ENCODE measurements at places on chromosomes 4 and X.
A peak's percentile ranks its signal among the peaks of the same experiment; 100 is the strongest.

- no peak for DNase-seq
Observed at GRCh38 chr4:101076032-101076431, 271.3 kb downstream of the PPP3CA start.

GRCh38 chr4:77636902-77637301 lies 31.3 kb downstream of the CXCL13 start:
- no peak for DNase-seq

GRCh38 chrX:126994032-126994600 lies 174.6 kb downstream of the PRR32 start:
- no peak for DNase-seq

- DNase-seq, result peak; percentile 26
Observed at GRCh38 chrX:118839334-118839958, 15.8 kb downstream of the ZCCHC12 start.

- no peak for DNase-seq
Observed at GRCh38 chr4:149746276-149746675, 69.4 kb downstream of the IQCM start.

DNA sequence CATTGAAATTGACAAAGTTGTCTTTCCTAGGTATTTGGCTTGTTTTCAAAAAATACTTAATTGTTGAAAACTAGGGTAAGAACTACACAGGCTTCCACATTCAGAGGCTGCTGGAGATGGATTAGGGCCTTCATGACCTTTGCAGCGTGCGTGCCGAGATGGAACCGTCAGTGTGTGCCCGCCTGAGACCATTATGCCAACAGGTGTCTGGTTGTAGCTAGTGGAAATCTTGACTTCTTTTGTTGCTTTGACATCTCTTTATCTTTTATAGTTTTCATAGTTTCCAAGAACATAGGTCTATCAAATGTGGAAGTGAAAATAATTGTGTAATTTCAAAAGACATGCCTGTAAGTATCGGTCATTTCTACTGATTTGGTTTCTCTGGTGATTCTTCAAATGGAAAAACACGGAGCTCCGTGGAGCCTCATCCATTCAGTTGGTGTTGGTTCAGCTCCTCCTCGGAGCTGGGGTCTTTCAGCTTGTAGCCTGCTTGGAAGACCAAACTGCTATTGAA lies 38.9 kb upstream of the CLCN4 start:
- DNase-seq, result no peak

DNA sequence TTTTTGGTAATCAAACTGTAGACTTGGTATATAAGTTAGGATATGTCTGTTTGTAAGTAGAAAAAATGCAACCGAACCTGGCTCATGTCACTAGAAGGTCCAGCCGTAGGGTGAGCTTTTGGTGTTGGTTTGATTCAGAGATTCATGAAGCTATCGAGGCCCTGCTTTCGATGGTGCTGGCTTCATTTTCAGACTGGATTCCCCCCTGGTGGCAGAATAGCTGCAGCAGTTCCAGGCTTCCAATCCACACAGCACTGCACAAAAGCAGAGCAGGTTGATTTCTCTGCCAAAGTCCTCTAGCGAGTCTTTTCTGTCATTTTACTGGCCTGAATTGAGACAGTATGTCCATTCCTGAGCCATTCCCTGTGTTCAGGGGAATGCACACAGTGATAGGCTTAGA lies 33.1 kb downstream of the PDK3 start:
- no peak for DNase-seq

GRCh38 chr4:165167650-165168049 lies 39.7 kb upstream of the KLHL2 start:
- no peak for DNase-seq

DNA sequence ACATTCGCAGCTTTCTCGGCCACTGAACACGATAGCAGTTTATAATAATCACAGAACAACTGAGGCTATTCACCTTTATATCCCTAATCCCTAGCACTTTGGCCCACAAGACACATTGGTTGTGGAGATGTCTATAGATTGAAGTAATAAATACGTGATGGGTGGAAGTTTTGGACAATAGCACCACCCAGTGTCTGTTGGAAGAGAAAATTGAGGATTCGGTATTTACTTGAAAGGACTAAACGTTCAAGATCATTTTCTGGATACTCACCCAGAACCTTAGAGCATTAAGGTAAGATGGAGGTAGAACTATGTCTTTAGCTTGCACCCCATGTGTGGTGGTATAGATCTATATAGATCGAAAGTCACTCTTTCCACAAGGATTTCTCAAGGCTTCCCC lies 787 bp upstream of the TMSB15A start:
- DNase-seq, result no peak

GRCh38 chrX:65871671-65872311 lies 168.1 kb downstream of the VSIG4 start:
- DNase-seq, result no peak

GRCh38 chr4:153476829-153477574 lies 10.8 kb downstream of the TMEM131L start:
- no peak for DNase-seq

GRCh38 chr4:76558396-76559235 lies 123.6 kb downstream of the SHROOM3 start:
- no peak for DNase-seq

- no peak for DNase-seq
Observed at GRCh38 chrX:50579955-50580354, 109.3 kb upstream of the DGKK start.

DNA sequence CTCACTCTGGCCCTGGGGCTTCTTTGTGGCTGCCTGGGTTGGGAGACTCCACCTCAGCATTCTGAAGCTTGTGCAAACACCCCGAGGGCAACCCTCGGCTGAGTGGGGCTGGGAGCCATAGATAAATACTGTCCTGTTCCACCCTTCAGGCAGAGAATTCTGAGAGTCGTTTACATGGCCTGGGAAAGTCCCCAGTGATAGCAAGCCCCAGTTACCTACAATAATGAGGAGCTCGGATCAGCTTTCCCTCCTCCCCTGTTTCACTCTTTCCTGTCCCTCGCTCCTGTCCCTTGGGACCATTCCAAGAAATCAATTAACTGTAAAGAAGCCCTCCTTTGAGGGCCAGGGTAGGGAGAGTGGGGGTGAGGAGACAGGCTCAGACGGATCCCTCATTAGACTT lies 31.6 kb upstream of the DDX3X start:
- DNase-seq, result no peak

- DNase-seq, result no peak
Observed at GRCh38 chr4:87375719-87376291, 15.2 kb downstream of the HSD17B11 start.

GRCh38 chr4:110959041-110959643 lies 336.3 kb upstream of the PITX2 start:
- no peak for DNase-seq

- DNase-seq, result no peak
Observed at GRCh38 chr4:128307123-128307571, 19.5 kb upstream of the PGRMC2 start.

DNA sequence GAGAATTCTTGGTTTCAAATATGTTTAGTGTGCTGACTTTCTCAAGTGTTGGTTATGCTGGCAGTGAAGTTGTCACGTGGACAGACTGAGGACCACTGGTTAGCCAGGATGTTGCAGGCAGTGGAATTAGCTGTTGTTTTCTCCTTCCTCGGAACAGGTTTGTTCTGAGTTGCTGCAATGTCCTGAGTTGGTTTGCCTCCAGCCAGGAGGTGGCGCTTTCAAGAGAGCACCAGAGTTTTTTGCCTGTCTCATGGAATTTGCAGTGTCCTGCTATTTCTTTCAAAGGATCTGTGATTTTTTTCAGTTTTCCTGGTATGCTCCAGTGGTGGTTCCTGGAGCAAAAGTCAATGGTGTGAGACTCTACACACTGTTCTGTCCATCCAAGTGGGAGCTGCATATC lies 158.1 kb upstream of the CXorf66 start:
- no peak for DNase-seq

DNA sequence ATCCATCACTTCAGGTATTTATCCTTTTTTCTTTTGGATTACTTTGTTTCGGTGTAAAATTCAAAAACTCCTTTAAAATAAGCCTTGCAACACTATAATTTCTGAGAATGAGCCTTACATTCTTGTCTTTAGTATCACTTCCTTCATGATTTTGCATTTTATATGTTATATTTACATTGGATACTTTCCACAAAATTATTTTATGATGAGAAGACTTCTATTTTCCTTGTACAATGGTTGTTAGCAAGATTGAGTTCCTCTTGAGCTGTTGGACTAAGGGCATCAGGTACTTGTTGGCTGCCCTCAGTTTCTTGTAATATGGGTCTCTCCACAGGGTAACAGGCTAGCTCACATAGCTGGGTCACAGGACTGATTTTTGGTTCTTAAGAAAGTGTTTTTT lies 22.7 kb upstream of the HPGDS start:
- no peak for DNase-seq

DNA sequence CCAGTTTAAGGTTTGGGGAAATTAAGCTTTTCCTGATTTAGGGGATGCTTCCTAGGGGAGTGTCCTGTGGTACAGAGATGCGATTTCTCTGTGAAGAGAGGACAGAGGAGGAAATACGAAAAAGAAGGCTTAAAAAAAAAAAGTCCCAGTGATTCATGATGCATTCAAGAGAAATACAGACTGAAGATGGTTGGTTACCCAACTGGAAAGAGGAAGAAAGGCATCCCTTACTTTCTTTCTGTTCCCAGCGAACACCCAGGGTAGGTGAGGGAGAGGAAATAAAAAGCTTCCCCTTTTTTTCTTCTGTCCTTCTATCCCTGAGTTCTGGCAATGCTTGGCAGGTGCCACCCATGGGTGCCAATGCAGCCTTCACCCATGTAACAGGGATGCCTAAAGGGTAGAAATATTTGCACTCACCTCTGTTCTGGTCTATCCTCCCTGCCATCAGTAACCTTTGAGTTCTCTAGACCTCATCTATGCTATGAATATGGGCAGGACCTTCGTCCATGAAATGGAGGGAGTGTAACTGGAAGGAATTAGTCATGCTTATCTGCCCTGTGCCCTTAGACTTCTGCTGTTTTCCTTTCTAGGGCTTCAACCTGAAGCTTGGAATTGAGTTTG lies 230.1 kb upstream of the GALNTL6 start:
- DNase-seq, result no peak

- DNase-seq, result no peak
Observed at GRCh38 chrX:110318664-110318968, 731 bp upstream of the AMMECR1 start.

- no peak for DNase-seq
Observed at GRCh38 chr4:79472693-79473438, 64.8 kb upstream of the GK2 start.

- DNase-seq, result peak; percentile 4
Observed at GRCh38 chr4:6134612-6135220, 65.6 kb downstream of the JAKMIP1 start.

- DNase-seq, result no peak
Observed at GRCh38 chrX:44891642-44892041, 18.7 kb downstream of the KDM6A start.

- no peak for DNase-seq
Observed at GRCh38 chrX:1853447-1853846, 238.6 kb downstream of the ASMT start.
